ENCODE measurements at places on chromosomes 16 and 17.
A peak's percentile ranks its signal among the peaks of the same experiment; 100 is the strongest.

- no peak for DNase-seq
Measured at GRCh38 chr17:38533241-38533640, 72.5 kb downstream of the SRCIN1 start.

DNA sequence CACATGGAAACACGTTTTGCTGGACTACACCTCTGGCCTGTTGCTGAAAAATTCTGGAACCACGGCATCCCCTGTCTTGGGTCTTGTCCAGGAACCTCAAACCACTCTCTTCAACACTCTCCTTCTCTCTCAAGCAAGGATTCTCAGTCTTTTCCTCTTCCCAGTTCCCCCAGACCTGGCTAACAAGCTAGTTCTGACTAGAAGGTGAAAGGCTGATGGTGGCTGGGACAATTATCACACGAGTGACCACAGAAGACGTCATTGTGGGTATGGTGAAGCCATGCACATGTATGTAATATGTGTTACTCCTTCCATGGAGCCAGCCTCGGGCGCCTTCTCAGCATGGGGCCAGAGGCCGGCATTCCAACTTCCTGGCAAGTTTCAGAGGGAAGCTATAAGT lies 123.0 kb downstream of the CDYL2 start:
- no peak for DNase-seq

DNA sequence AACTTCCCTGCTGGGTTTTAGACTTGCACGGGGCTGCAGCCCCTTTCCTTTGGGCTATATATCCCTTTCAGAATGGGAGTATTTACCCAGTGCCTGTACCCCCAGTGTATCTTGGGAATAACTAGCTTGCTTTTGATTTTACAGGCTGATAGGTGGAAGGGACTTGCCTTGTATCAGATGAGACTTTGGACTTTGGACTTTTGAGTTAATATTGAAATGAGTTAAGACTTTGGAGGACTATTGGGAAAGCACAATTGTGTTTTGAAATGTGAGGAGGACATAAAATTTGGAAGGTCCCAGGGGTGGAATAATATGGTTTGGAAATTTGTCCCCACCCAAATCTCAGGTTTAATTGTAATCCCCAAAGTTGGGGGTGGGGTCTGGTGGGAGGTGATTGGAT lies 393.8 kb upstream of the KIF2B start:
- no peak for DNase-seq

DNA sequence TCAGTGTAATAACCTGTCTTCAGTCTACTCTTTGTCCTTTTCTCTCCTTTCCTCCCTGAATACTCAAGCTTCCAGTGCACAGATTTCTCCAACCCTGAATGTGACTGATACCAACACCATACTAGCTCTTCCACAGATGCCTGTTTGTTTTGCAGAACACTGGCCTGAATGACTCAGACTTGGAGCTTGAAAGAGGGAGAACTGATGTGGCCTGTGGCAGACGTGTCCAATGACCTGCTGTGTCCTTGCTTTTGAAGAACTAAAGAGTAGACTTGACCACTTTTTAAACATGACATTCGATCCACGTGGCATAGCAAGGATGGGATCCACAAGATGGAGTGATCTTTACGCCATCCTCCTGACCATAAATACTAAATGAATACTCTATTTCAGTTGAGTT lies 361.0 kb downstream of the WWOX start:
- no peak for DNase-seq

GRCh38 chr16:63789603-63790002 lies 1332.3 kb downstream of the CDH11 start:
- no peak for DNase-seq

DNA sequence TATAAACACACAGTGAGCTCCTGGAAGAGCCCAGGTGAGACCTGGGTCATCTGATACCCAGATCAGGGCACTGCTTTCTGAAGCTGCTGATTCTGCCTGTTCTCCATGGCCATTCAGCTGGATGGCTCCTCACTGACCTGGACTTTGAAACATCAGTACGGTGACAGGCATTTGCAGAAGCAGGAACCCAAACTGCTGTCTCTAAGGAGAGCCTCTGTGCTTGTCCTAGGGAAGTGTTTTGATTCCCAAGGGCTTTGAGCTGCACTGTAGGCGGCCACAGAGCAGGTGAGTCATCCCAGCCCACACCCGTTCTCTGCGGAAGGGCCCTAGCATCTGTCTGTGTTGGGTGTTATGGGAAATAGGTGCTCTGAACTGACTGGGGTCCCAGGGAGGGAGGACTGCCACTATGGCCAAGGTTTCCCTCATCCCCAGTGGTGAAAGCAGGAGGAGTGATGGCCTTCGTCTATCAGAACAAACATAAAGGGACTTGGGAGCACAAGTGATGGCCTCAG lies 60.7 kb upstream of the ADCY9 start:
- no peak for DNase-seq

DNA sequence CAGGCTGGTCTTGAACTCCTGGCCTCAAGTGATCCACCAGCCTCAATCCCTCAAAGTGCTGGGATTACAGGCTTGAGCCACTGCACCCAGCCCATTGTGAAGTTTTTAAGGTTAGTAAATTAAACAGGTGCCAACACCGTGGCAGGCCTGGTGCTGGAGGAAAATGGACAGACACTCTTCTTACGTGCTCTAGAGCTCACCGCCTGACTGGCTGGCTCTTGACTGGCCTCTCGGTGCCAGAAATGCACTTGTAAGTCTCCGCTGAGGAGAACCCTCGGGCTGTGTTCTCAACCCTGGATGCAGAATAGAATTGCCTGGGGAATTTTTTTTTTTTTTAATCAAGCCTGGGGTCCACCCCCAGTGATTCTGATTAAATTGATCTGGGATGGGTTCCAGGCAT lies 10.3 kb upstream of the HAS3 start:
- no peak for DNase-seq

DNA sequence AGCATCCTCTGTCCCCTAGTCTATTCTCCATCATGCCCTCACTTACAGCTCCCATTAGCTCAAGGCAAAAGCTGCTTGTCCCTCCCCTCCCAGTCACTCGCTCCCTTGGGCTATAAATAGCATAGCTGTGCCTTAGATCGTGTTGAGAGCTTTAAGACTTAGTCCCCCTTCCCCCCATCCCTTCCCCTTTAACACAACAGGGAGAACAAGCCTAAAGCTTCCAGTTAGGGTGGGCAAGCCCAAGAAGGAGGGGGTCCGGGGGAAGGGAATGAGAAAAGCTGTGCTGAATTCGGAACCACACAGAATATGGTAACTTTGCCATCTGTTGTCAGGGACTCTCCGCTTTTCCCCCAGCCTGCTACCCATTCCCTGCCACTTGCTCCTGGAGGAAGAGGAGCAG lies 4.9 kb upstream of the HIGD1B start:
- no peak for DNase-seq

DNA sequence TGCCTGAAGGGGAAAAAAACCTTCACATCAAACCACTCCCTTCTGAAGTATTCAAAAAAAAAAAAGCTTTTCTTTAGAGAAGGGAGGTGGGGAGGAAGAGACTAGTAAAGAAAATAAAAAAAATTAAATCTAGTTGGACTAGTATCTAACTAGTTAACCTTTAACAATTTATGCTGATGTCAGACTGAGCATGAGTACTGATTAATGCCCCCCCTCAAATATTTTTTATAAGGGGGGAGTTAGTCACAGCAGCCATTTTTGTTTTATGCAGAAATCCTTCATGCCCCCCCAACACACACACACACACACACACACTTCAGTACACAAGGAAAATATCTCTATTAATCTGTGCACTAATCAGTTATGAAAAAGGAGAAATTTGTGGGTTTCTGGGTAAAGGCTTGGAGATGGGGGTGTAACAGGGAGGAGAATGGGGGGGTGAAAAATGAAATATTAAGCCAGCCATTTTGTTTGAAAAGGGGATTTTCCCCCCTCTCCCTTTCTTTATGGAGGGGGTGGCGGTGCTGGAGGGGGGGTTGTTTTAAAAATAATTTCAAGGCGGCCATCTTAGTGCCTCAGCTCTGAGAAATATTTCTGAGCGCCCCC lies 4.7 kb upstream of the CHD3 start:
- no peak for DNase-seq

GRCh38 chr17:7356072-7356549 lies 1.2 kb downstream of the TMEM95 start:
- DNase-seq: peak; percentile 49

- DNase-seq: no peak
Measured at GRCh38 chr17:50076591-50077235, 18.4 kb upstream of the PDK2 start.

GRCh38 chr16:13480801-13481200 lies 439.2 kb upstream of the ERCC4 start:
- DNase-seq: no peak

DNA sequence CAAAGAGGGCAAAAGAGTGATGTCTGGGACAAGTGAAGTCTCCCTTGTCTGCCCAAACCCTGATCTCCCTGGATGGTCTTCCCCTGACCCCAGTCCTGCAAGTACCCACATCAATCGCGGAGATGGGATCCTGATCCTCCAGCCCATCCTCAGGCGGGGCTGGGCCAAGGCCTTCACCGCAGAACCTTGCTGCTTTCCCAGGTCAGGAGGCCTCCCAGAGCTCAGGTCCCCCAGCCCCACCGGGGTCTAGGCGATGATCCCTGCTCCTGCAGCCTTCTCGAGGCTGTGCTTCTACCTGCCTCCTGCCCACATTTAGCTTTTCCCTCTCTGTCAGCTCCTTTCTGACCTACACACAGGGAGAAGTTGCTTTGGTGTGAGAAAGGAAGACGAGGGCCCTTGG lies 6.3 kb downstream of the SLC12A4 start:
- no peak for DNase-seq

DNA sequence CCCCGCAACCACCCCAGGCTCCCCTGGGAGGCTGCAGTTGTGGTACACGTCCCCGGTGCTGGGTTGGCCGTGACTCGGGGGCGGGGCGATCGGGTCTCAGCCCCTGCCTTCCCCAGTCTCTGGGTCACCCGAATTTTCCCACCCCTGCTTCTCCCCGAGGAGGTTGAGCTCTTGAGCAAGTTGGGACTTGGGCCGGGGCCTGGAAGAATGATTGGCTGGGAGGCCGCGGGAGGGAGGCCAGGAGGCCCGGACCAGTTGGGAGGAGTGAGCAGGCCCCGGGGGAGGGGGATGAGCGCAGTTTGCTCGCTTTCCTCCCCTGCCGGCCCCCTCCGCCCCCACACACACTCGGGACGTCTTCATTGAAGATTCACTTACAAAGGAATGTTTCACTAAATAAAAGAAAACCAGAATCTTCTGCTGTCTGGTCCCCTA lies 4.5 kb upstream of the HEXIM1 start:
- no peak for DNase-seq

DNA sequence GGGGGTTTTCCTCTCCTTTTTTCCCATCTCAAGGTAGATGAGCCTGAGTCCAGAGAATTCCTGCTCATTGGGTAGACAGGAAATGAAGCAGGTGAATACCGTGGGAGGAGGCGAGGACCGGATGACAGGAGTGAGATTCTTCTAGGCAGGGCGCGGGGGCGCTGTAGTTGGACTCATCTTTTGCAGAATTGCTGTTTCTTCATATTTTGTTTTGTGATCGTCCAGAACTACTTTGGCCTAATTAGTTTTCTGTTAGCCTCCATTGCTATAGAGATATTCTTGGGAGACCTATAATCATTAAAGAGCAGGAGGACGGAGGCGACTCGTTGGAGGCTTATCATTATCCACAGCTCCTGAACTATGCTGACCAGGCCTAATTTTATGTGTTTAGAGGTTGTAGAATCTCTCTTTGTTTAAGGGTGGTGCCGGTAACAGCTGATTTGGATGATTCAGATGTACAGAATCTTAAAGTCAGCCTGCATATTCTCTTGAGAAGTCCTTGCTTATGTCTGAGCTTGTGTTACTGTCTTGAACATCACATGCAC lies 650 bp downstream of the ATP6V0A1 start:
- DNase-seq: no peak

- no peak for DNase-seq
Measured at GRCh38 chr17:48582750-48583069, 4.6 kb upstream of the HOXB4 start.

GRCh38 chr17:63519116-63519881 lies 3.9 kb upstream of the KCNH6 start:
- DNase-seq: no peak

GRCh38 chr17:75034236-75034908 lies 12.4 kb downstream of the ATP5PD start:
- peak; percentile 68 for DNase-seq

GRCh38 chr17:65966072-65966695 lies 225.7 kb downstream of the CEP112 start:
- no peak for DNase-seq

GRCh38 chr17:65550758-65551157 lies 10.7 kb downstream of the AXIN2 start:
- no peak for DNase-seq

DNA sequence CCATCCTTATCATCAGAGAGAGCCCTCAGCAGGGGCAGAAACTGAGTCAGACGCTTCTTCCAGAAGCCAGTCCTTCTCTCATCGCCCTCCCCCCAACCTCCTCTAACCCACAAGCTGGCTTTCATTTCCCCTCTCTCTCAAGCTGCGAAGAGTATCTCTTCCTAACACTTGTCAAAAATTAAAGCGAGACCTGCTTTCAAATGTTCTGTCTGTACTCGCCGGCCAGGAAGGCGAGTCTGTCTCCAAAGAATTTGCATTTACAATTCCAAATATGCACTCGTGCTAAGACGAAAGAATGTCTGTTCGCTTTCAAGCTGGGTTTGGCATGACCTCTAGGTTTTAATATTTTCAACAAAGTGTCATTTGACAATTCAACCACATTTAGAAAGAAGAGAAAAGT lies 140.4 kb downstream of the RGS9 start:
- no peak for DNase-seq

DNA sequence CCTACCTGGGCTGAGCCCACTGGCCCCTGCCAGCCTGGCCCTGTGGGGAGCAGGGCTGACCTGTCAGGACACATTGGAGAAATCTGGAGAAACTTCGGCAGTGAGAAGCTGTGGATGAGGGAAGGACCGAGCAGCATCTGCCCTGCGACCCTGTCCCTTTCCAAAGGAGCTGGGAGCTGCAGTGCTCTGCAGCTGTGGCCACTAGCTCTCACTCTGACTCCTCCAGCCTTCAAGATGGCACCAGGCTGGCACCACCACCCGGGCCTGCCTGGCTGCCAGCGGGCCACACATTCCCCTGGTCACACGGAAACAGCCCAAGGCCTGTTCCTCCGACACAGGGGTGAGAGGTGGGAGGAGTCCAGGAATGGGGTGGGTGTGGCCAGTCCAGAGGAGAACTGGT lies 30.1 kb downstream of the CD300LG start:
- DNase-seq: no peak
